ENCODE measurements at places on chromosomes 3 and 15. TPM values are rescaled to one million over a fixed set of nuclear protein-coding genes. Genes with fewer than 3 reads are reported as not detected.

GRCh38 chr3:31408720-31409119, 124.0 kb upstream of the STT3B start:
- H3K27ac ChIP-seq, result no peak overlapping the region
- no peaks in the 10 kb centered on the region for H3K4me1 ChIP-seq
- H3K27me3 ChIP-seq, result no peaks in the 10 kb centered on the region

DNA sequence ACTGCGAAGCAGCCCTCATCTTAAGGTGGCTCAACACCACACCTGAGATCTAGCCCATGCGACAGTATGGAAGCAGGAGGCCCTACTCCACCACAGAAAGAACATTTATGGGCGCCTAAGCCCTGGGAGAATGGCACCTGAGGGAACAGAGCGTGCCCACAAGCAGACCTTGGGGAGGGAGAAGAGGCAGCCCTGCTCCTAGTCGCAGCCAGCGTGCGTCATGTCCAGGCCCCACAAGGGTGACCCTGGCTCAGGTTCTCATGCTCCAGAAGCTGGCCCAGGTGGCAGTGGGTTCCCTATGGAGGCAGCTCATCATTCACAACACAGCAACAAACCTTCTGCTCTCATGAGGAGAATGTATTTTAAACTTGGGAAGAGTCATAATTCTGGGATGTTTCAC, 19.3 kb upstream of the ANPEP start:
- H3K36me3 ChIP-seq, result no peaks in the 10 kb centered on the region
- no peaks in the 10 kb centered on the region for H3K4me1 ChIP-seq
- DNase-seq, result no peak
- no peak overlapping the region for H3K27ac ChIP-seq
- no peak overlapping the region for H3K4me3 ChIP-seq

BNC1 gene
- total RNA-seq, result not detected

DNA sequence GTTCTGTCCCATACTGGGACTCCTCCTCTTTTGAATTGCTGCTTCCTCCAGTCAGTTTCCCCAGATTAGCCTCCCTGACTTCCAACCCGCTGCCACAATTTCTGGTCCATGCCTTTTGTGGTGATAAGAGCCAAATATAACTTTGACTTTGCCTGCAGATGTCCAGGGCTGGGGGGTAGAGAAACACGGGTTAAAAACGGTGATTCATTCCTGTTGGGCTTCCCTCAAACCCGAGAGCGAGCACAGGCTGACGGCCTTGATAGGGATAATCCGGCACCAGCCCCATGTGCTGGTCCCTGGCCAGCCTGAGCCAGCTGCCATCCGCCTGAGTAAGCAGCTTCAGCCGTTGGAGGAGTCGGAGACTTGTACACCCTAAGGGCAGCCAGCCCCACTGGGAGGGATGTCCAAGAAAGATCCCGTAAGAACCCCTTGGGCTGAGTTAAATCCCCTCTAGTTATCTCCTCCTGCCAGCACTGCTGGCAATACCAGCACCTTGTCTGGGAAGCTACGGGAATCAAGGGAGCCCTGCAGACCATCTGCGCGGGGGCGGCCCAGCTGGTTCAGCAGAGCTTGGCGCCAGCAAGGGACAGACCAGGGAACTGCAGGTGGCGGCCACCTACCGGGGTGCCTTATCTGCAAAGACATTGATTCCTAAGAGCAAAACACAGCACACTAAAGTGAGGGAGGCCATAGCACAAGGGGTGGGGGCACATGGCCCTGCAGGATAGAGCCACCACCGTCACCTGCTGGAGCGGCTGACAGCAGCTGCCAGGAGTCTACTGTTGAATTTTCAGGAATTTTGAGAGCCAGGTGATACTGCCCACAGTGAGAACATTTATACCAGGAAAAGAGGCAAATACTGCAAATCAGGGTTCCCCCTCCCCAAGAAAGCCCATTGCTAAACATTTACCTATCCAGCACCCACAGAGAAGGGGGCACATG, 18.1 kb downstream of the CSPG4 start:
- no peaks in the 10 kb centered on the region for H3K27me3 ChIP-seq
- H3K4me1 ChIP-seq, result peaks cover 47% of the 10 kb centered on the region
- no peak overlapping the region for H3K27ac ChIP-seq
- peak; percentile 59 for DNase-seq
- no peaks in the 10 kb centered on the region for H3K36me3 ChIP-seq

DNA sequence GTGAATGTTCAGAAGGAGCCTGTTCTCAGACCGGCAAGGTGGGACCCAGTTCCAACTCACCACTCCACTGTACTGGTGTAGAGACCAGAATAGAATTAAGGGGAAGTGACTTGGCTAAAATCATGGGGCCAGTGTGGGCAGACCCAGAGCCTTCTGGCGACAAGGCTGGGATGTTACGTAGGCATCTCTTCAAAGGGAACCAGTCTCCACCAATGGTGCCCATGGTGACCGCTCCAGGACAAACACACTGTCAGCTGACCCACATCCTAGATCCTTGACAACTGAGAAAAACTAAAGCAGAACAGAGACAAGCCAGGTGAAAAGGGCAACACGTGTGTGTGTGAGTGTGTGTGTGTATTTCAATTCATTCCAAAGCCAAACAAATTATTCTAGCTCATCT, 321.7 kb upstream of the FRG2C start:
- no peak overlapping the region for H3K4me3 ChIP-seq
- no peaks in the 10 kb centered on the region for H3K4me1 ChIP-seq
- H3K27me3 ChIP-seq, result no peaks in the 10 kb centered on the region
- H3K36me3 ChIP-seq, result no peaks in the 10 kb centered on the region

DNA sequence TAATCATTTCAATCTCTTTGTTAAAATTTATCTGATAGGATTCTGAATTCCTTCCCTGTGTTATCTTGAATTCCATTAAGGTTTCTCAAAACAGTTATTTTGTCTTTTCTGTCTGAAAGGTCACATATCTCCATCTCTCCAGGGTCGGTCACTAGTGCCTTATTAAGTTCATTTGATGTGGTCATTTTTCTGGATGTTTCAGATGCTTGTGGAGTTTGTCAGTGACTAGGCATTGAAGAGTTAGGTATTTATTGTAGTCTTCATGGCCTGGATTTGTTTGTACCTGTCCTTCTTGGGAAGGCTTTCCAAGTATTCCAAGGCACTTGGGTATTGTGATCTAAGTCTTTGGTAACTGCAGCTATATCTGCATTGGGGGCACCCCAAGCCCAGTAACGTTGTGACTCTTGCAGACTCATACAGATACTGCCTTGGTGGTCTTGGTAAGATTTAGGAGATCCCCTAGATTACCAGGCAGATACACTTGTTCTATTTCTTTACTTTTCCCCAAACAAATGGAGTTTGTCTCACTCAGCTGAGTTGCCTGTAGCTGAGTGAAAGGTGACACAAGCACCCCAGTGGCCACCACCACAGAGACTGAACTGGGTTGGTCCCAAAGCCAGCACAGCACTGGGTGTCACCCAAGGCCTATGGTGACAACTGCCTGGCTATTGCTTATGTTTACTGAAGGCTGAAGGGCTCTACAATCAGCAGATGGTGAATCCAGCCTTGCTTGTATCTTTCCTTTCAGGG, 18.9 kb upstream of the SLC27A2 start:
- no peaks in the 10 kb centered on the region for H3K4me1 ChIP-seq
- no peaks in the 10 kb centered on the region for H3K36me3 ChIP-seq
- DNase-seq, result no peak
- no peak overlapping the region for H3K4me3 ChIP-seq
- H3K27me3 ChIP-seq, result no peaks in the 10 kb centered on the region

- DNase-seq, result no peak
- H3K27me3 ChIP-seq, result no peaks in the 10 kb centered on the region
- H3K4me3 ChIP-seq, result no peak overlapping the region
- no peaks in the 10 kb centered on the region for H3K4me1 ChIP-seq
- H3K27ac ChIP-seq, result no peak overlapping the region
Observed at GRCh38 chr3:160825311-160825800, 69.3 kb downstream of the PPM1L start.

DNA sequence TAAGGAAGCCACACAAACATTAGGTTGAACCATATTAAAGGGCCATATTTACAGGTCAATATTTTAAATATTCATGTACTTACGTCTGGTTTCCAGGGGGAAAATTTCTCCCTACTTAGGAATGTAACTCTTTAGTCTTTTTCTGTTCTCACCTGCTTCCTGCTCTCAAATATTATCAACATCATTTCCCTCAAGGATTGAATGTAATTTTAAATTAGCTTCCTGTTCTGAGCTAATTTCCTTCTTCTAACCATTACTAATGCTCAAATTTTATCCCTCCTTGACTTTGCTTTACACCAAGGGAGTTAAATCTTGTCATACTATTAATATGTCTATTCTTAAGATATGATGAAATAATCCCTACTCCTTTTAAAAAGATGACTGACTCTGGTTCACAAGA, 103.4 kb upstream of the UBP1 start:
- H3K27me3 ChIP-seq, result no peaks in the 10 kb centered on the region
- H3K27ac ChIP-seq, result peak overlapping the region; percentile 27
- DNase-seq, result no peak
- H3K4me3 ChIP-seq, result no peak overlapping the region
- peaks cover 6% of the 10 kb centered on the region for H3K36me3 ChIP-seq

KLHL6 gene
- 72.6 TPM for total RNA-seq

SHF gene
- 15.4 TPM for total RNA-seq

GRCh38 chr15:92797168-92798052, 102.7 kb upstream of the CHD2 start:
- no peak overlapping the region for H3K4me3 ChIP-seq
- peaks cover 4% of the 10 kb centered on the region for H3K4me1 ChIP-seq
- no peaks in the 10 kb centered on the region for H3K36me3 ChIP-seq

DNA sequence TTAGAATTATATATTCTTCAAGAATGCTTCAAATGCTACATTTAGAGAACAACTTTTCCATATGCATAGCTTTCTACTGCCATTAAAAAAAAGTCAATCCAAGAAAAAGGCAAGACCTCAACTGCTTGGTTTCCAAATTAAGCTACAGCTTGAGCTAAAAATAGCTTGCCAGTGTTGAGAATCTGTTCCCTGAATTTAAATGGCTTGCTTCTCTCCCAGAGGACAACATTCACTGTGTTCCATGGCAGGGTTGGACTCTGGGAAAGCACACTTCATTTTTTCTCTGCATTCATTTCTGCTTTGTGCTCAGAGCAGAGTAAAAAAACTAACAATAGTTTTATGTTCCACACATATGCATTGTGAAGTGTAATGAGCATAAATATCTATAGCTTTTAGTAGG, 50.3 kb upstream of the ACTL6A start:
- H3K27me3 ChIP-seq, result no peaks in the 10 kb centered on the region
- no peak overlapping the region for H3K4me3 ChIP-seq
- DNase-seq, result no peak
- H3K36me3 ChIP-seq, result no peaks in the 10 kb centered on the region
- no peaks in the 10 kb centered on the region for H3K4me1 ChIP-seq
- H3K27ac ChIP-seq, result no peak overlapping the region

SCN11A gene
- total RNA-seq, result 0.24 TPM

GRCh38 chr3:97269202-97269601, 454.8 kb downstream of the EPHA6 start:
- H3K27ac ChIP-seq, result no peak overlapping the region
- no peaks in the 10 kb centered on the region for H3K27me3 ChIP-seq
- no peak for DNase-seq
- H3K4me1 ChIP-seq, result no peaks in the 10 kb centered on the region
- H3K36me3 ChIP-seq, result no peaks in the 10 kb centered on the region

- H3K27ac ChIP-seq, result no peak overlapping the region
- H3K27me3 ChIP-seq, result no peaks in the 10 kb centered on the region
- H3K4me3 ChIP-seq, result no peak overlapping the region
- no peak for DNase-seq
- no peaks in the 10 kb centered on the region for H3K36me3 ChIP-seq
Observed at GRCh38 chr3:44318891-44319311, 19.7 kb upstream of the TCAIM start.

DNA sequence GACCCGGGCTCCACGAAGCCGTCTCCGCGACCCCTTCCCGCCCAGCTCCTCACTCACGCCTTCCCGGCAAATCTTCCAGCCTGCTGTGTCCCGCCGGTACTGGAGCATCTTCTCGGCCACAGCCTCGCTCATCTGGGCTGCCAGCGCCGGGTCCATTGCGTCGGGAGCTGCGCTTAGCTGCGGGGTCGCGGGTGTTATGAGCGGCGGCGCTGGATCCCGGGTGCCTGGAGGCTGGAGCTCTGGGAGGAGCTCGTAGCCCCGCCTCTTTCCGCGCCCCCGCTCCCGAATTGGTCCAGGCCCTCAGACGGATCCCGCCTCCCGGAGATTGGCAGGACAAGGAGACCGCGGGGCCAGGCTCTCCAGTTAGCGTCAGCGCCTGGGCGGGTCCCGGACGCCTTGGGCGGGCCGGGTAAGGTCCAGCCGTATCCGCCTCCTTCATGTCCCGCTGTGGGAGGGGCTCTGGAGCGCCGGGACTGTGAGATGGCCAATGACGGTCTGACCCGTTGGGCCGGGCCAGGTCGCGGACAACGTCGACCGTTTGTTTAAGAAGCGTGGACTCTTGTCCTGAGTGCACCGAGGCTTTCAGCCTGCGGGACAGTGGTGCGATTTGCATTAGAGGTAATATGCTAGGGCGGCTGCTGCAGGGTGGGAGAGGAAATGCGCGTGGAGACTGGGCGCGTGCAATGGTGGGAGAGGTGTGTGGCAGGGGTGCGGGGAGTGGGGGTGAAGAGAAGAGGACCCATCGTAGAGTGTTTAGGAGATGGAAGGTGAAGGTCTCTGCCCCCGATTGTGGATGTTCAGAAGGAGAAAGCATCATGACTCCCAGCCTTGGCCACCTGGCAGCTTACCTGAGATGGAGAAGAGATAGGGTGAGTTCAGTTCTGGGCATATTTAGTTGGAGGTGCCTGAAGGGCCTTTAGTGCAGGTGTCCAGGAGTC, at the start of gene STARD5:
Gene STARD5 (minus strand): TSS at position 198 of the 938 bp plus-strand sequence. CDS start 42 bp downstream, at position 156.
- peaks cover 18% of the 10 kb centered on the region for H3K4me1 ChIP-seq
- H3K27me3 ChIP-seq, result no peaks in the 10 kb centered on the region
- peak within 1 kb of the TSS; percentile 27 for H3K27ac ChIP-seq

GRCh38 chr15:52008359-52008697, 10.7 kb upstream of the MAPK6 start:
- H3K36me3 ChIP-seq, result no peaks in the 10 kb centered on the region
- DNase-seq, result peak; percentile 8
- no peak overlapping the region for H3K27ac ChIP-seq
- no peak overlapping the region for H3K4me3 ChIP-seq

GRCh38 chr3:105811518-105812193, 57.2 kb downstream of the CBLB start:
- H3K36me3 ChIP-seq, result no peaks in the 10 kb centered on the region
- H3K27ac ChIP-seq, result no peak overlapping the region
- no peak overlapping the region for H3K4me3 ChIP-seq
- DNase-seq, result peak; percentile 32
- no peaks in the 10 kb centered on the region for H3K27me3 ChIP-seq
- H3K4me1 ChIP-seq, result peaks cover 11% of the 10 kb centered on the region
